CD8-positive, alpha-beta memory T cell (primary cell): ENCODE measurements at places on chromosomes 12 and 14.

- peaks cover 23% of the 10 kb centered on the region for H3K27me3 ChIP-seq
- H3K27ac ChIP-seq = no peak overlapping the region
- no peak overlapping the region for H3K4me3 ChIP-seq
- DNase-seq = no peak
- H3K4me1 ChIP-seq = no peaks in the 10 kb centered on the region
Measured at GRCh38 chr12:120362516-120363273, 6.3 kb downstream of the MSI1 start.

DNA sequence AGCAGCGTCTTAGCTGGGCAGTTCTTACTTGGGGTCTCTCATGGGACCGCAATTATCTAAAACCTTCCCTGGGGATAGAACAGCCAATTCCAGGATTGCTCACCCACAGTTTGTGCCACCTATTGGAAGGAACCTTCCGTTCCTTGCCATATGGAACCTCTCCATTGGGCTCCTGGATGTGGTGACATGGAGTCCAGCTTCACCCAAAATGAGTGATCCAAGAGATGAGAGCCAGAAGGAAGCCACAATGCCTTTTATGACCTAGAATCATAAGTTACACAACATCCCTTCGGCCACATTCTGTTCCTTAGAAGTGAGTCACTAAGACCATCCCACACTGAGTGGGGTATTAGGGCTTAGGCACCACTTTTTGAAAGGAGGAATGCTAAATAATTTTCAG is 164.4 kb downstream of the FBXL14 start:
- no peak overlapping the region for H3K4me3 ChIP-seq
- DNase-seq = no peak
- H3K36me3 ChIP-seq = no peaks in the 10 kb centered on the region
- no peaks in the 10 kb centered on the region for H3K27me3 ChIP-seq
- H3K27ac ChIP-seq = no peak overlapping the region

DNA sequence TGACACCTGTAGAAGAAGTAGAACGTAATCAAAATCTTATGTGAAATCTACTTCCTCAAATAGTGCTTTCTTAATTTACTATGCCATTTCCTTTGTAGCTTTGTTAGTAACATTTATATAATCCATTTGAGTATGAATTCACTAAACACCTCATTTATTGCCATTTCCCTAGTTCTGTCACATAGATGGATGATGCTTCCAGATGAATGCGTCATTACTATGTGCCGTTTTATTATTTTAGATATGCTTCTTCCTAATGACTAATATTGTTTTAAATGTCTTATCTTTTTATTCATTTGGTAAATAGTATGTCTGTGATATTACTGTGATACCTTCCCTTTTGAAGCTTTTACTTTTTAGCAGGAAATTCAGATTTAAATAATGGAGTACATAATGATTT is 14.4 kb downstream of the FRMD6 start:
- no peaks in the 10 kb centered on the region for H3K27me3 ChIP-seq
- no peak for DNase-seq
- H3K4me3 ChIP-seq = no peak overlapping the region
- no peaks in the 10 kb centered on the region for H3K4me1 ChIP-seq

GRCh38 chr12:88579161-88579517 is 1.1 kb downstream of the KITLG start:
- no peak overlapping the region for H3K4me3 ChIP-seq
- H3K36me3 ChIP-seq = no peaks in the 10 kb centered on the region
- no peaks in the 10 kb centered on the region for H3K27me3 ChIP-seq
- no peak overlapping the region for H3K27ac ChIP-seq

GRCh38 chr12:111636209-111636945 is 37.3 kb upstream of the ATXN2 start:
- H3K36me3 ChIP-seq = no peaks in the 10 kb centered on the region
- H3K4me3 ChIP-seq = no peak overlapping the region
- H3K27ac ChIP-seq = peak overlapping the region; percentile 86
- no peak for DNase-seq
- no peaks in the 10 kb centered on the region for H3K27me3 ChIP-seq

GRCh38 chr12:56839915-56840325 is 76.8 kb downstream of the HSD17B6 start:
- DNase-seq = no peak
- no peak overlapping the region for H3K4me3 ChIP-seq
- H3K27ac ChIP-seq = no peak overlapping the region
- peaks cover 14% of the 10 kb centered on the region for H3K4me1 ChIP-seq
- no peaks in the 10 kb centered on the region for H3K36me3 ChIP-seq

DNA sequence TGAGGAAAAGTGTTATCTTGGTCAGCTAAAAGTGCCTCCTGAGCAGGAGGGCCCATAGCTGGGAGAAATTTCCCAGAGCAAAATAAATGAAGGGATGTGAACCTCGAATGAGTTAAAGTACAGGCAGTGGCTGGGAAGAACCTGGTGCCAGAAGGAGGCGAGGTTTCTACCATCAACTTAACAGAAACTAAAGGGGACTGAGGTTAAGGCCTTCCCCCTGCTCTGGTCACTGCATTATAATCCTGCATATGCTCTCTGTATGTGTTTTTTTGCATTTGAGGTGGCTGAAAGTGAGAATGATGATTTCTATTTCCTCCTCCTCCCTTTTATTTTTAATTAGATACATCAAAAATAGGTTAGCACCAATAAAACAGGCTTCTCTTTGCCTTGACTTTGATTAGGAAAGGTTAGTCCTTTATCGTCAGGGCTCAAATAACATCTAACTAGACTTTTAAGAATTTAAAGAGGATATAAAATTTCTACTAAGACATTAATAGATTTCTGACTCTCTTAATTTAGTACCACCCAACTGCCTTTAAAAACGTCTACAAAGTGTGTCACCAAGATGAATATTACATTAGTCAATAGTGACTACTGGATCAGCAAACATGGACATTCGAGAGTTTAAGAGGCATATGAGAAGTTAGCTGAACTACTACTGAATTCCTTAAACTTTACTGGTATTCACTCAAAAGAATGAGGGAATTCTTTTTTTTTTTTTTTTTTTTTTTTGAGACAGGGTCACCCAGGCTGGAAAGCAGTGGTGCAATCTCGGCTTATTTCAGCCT is 49.2 kb downstream of the GALNT4 start:
- no peak overlapping the region for H3K4me3 ChIP-seq
- H3K27me3 ChIP-seq = no peaks in the 10 kb centered on the region
- H3K4me1 ChIP-seq = peaks cover 10% of the 10 kb centered on the region
- no peak overlapping the region for H3K27ac ChIP-seq

GRCh38 chr12:116934908-116935705 is 24.4 kb downstream of the FBXW8 start:
- DNase-seq = no peak
- H3K36me3 ChIP-seq = peaks cover 5% of the 10 kb centered on the region
- no peak overlapping the region for H3K27ac ChIP-seq
- no peaks in the 10 kb centered on the region for H3K4me1 ChIP-seq

- no peaks in the 10 kb centered on the region for H3K27me3 ChIP-seq
- no peak for DNase-seq
- H3K36me3 ChIP-seq = no peaks in the 10 kb centered on the region
- H3K4me3 ChIP-seq = no peak overlapping the region
Measured at GRCh38 chr12:69555461-69555860, 29.8 kb upstream of the CCT2 start.

- H3K27me3 ChIP-seq = no peaks in the 10 kb centered on the region
- no peaks in the 10 kb centered on the region for H3K36me3 ChIP-seq
- H3K4me3 ChIP-seq = no peak overlapping the region
- DNase-seq = no peak
Measured at GRCh38 chr14:26070443-26070842, 527.4 kb downstream of the NOVA1 start.

DNA sequence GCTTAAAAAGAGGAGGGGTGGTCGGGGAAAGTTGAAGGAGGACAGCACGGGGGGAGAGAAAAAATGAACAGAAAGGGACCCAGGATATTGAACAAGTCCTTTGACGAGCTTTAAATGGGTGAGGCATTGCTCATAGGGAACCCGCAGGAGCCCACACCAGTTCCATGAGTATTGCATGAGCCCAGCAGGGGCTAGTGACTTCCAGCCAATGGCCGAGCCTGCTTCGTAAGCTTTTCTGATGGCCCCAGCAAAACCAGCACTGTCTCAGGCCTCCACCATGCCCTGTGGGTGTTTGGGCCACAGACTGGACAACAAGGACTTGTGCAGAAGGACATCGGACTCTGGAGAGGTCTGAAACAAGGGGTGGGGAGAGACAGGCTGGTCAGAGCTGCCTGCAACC is 109.5 kb downstream of the ZFP36L1 start:
- no peaks in the 10 kb centered on the region for H3K27me3 ChIP-seq
- H3K36me3 ChIP-seq = no peaks in the 10 kb centered on the region
- H3K4me3 ChIP-seq = no peak overlapping the region
- no peak overlapping the region for H3K27ac ChIP-seq
